Skin of body (tissue), 3 donors: ENCODE measurements at places on chromosomes 5 and 9. TPM values are rescaled to one million over a fixed set of nuclear protein-coding genes. Genes with fewer than 3 reads are reported as not detected.

- DNase-seq, result no peak
Measured at GRCh38 chr9:72025906-72026305, 34.5 kb downstream of the C9orf57 start.

DNA sequence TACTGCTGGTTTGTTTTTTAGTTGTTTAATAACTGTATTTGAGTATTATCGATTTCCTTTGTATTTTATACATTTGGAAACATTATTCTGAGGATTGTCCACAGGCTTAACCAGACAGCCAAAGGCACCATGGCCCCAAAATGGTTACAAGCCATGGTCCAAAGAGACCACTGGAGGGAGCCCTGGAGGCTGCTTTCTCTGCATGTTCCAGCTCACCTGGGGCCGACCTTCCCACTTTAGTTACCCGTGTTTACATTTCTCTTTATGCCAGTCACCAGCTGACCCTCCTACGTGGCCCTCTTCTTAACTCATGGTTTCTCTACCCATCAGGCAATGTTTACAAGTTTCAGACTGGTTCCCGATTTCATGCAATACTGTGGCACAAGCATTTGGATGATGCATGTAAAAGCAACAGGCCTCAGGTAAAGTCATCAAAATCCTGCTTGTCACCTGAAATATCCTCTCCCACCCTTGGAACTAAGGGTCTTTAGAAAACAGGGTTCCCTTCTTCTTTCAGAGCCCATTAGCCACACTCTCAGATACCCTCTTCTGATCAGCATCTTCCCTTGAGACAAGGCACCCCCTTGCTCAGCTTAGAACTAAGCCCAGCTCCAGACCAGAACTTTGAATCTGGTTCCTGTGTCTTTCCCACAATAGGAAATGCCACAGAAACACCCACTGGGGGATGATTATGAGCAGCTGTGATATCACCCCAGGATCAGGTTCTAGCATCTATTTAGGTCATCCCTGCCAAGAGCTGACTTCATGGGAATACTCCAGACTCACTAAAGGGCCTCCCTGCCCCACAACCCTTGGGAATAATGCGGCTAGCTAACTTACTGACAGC, 49.9 kb upstream of the GARNL3 start:
- DNase-seq, result peak; percentile 55

DNA sequence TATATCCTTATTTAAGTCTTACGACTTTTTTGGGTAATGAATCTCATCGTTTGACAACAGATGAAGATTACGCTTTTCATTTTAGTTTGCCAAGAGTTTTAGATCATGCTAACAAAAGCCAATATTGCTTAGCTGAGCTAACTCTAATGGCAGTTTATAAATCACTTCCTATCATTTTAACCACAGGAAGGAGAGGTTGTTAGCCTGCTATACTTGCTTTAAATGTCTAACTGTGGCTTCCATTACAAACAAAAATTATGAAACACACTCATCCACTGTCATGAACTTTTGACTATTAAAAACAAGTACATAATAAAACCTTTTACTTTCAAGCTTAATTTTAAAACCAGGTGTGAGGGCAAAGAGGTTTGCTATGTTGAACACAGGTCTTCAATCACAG, 53.7 kb upstream of the ANKH start:
- no peak for DNase-seq

DNA sequence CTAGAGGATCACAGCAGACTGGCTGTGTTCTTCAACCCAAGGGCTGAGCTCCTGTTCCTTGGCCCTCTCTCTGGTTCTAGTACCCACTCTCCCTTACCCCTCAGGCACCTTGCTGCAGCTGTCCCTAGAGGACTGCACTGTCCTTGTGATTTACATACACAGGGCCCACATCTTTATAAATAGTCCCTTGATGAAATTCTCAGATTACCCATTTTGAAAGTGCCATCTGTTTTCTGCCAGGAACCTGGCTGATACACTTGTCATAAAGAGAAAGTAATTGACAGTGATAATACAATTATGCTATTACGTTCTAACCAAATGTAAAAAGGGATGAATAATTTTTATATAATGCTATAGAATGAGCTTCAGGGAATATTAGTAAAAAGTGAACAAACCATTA, 16.5 kb upstream of the SPARC start:
- no peak for DNase-seq

GRCh38 chr5:163631856-163632255, 126.4 kb downstream of the MAT2B start:
- DNase-seq, result no peak

GRCh38 chr5:181198905-181199519, 6.0 kb downstream of the TRIM7 start:
- DNase-seq, result no peak

GRCh38 chr5:31027721-31028120, 165.8 kb upstream of the CDH6 start:
- no peak for DNase-seq

Gene WDR38
- total RNA-seq, result not detected

Gene GMCL2
- not detected for total RNA-seq

Gene RASGEF1C
- 0.79 TPM for total RNA-seq

Gene CDKN2B
- total RNA-seq, result 10.3 TPM
